HS-5 (cell line): ENCODE measurements at places on chromosomes 13 and 19.

- peak; percentile 63 for DNase-seq
Measured at GRCh38 chr13:106507560-106508274, 27.7 kb downstream of the EFNB2 start.

GRCh38 chr19:16829822-16830289 is 658 bp downstream of the SIN3B start:
- no peak for DNase-seq

- no peak for DNase-seq
Measured at GRCh38 chr19:51572410-51572809, 1.3 kb downstream of the ZNF175 start.

DNA sequence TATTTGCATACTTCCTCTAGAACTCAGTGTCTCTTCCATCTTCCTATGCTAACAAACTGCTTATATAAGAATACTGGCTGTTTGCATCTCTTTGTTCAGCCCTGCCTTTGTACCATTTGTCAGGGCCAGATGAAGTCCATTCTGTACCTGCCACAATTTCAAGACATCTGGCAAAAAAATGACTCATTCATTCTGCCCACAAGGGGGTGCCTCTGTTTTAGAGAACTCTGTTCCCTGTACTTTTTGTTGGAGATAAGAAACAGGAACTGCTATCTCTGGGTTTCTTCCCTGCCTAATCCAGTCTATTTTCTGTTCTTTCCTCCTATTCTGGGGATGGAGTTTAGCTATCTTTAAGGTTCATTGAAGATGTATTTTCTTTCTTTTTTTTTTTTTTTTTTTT is 23.0 kb downstream of the ZNF568 start:
- DNase-seq = no peak

DNA sequence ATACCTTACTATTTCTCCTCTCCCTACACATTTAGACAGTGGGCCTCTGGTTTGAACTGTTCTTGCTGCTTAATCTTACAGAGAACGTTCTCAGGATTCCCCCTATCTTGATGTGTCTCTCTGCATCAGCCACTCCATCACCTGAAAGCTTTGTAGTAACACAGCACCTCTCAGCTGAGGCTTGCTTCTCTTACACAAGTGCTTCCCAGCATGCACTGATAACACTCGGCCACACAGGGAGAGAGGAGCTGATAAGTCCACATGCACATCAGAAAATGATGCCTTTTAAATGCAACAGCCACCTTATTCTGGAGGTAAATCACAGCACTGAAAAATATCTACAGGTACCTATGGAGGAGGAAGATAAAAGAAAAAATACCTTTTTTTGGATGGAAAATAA is 192.2 kb upstream of the TSHZ3 start:
- DNase-seq = no peak

GRCh38 chr19:51387924-51388389 is at the start of gene LIM2:
TSS of gene LIM2 (minus strand) at chr19:51387974. CDS start at chr19:51387443, 531 bp downstream.
- no peak for DNase-seq

DNA sequence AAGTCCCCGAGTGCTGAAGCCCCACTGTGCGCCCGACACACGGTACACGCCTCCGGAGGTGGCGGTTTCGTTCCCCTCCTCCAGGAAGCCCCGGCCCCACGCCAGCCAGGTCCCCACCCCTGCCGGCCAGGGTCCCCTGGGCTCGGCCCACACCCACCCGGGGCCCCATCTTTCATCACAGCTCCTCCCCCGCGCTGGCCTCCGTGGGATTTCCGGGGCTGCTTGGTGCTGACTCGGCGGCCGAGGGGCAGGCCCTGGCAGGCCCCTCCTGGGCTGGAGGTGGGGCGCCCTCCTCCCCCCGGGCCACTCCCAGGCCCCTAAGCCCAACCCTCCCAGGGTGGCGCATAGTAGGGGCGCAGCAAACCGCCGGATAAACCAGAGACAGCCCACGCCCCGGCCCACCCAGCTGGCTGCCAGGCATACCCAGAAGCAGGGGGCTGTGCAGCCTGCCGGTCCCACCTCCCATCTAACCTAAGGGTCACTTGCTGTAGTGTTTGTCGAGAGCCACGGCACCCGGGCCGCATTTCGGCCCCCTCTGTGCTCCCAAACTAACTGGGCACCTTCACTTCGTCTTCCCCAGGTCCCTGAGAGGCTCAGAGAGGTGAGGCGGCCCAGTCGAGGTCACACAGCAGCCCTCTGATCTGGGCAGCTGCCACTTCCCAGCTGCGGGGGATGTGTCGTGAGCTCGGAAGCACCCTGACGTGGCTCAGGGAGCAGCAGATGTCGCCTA is 6.6 kb downstream of the ZBTB7A start:
- no peak for DNase-seq

DNA sequence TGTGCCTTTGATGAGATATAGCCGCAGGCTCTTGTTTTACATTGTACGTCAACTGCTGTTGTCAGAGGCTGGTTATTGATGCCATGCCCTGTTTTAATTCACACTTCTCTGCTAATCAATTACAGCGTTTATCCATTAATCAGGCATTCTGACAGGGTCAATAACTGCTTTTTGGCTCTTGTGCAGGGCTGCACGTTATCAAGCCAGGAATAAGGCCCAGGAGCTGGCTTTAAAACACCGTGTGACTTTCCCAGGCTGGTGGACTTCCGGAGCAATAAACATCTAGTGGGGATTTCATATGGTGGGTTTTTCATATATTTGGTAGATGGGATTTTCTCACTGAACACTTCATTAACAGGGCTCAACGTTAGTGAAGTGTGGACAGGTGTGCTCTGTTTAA is 221.7 kb downstream of the TM9SF2 start:
- DNase-seq = no peak

- no peak for DNase-seq
Measured at GRCh38 chr19:3062165-3063105, at the start of gene TLE5. TSS of gene TLE5 (minus strand) at chr19:3062495. CDS start at chr19:3062200, 295 bp downstream.

- DNase-seq = no peak
Measured at GRCh38 chr13:99636306-99636705, 135.0 kb downstream of the TM9SF2 start.

GRCh38 chr19:34189199-34189916 is 17.1 kb downstream of the LSM14A start:
- DNase-seq = no peak

DNA sequence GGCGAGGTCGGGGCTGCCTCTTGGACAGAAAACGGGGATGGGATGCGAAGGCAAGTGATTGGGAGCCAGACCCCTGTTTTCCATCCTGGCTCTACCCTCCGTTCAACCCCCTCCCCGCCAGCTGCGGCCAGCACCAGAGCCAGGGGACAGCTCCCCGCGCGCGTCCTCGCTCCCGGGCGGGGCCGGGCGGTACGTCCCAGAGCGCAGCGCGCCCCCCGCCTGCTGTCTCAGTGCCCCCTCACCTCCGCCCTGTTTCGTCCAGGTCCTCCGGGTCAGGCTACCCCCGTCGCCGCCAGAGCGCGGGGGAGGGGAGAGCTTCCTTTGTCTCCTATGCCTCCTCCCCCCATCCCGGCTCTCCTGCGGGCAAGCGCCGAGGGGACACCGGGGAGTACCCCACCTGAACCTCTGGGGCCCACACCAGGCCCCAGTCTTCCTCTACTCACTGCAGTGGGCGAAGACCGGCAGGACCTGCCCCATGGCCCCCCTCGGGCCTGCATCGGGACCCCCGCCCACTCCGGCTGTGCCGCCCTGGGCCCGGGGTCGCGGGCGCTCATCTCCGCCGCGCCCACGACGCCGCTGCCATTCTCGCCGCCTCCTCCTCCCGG is 396 bp downstream of the RTN2 start:
- no peak for DNase-seq

DNA sequence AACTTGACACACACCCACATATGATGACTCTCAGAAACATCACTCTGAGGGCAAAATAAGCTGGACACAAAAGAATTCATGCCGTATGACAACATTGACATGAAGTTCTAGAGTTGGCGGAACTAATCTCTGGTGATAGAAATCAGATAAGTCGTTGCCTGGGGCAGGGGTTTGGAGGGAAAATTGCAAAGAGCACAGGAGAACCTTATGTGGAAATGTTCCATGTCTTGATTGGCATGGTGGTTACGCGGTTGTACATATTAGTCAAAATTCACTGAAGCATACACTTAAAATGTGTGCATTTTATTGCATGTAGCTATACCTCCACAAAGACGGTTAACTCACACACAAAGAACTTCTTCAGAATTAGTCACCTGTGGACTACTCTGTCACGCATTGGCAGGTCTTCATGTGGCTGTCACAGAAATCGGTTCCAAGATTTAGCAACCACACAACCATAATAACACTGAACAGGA is 137.8 kb upstream of the GJB6 start:
- no peak for DNase-seq

DNA sequence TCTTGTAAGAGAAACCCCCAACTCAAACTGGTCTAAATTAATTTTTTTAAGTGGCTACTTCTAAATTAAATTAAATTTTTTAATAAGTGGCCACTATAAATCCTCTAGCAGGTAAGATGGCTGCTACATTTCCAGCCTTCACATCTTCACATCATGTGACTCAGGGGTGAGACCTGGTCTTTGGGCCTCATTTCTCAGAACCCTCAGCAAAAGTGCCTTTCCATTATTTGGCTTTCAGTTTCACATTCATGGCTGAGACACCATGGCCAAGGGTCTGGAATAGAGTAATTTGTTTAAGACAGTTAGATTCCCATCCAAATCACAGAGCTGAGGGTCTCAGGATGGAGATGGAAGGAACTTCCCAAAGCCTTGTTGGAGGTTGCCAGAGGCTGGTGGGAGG is 47.5 kb downstream of the DCT start:
- DNase-seq = no peak

- no peak for DNase-seq
Measured at GRCh38 chr19:6409346-6409745, 15.3 kb downstream of the KHSRP start.

DNA sequence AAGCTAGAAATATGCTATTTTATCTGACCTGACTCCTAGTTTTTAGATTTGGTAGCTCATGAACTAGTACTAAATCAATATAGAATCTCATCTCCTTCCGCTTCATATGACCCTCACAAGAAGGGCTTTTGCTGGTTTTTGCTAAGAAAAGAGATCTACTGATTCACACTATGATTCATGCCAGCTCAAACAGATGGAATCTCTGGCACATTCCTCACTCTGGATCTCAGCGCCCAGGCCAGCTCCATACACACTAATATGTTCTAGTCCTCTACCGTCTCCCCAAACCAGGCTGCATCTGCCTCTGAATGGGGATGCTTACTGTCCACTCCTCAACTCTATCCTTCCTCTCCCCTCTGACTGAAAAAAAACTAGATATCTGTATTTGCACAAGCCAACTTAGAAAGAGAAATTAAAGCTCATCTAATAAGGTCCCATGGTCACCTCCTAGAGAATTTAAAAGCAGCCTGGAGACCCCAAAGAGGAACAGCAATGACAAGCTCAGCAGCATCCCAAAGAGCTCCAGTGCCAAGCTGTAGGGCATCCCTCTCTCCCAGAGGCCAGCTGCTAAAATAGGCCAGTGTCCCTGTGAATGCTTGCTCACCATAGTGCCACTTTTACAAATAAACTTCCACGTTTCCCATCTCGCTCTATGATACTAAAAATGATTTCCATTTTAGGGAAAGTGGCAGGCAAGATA is 74.9 kb downstream of the LHFPL6 start:
- peak; percentile 70 for DNase-seq

GRCh38 chr13:100175078-100175802 is 86.3 kb downstream of the PCCA start:
- no peak for DNase-seq

DNA sequence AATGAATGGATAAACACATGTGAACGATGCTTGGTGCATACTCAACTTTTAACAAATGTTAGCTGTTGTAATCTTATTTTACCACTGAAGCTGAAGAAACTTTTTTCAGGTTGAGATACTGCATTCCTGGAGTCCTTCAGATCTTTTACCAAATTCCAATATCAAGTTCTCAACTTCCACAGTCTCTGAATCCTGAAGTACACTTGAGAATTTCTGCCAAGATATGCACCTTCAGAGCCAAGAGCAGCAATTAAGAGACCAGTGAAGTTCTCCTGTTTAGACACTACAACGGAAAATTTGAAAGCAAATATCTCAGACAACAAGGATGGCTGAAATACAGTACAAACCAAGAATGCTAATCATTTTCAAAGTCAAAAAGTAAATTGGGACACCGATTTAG is 84.6 kb upstream of the MTIF3 start:
- DNase-seq = no peak

DNA sequence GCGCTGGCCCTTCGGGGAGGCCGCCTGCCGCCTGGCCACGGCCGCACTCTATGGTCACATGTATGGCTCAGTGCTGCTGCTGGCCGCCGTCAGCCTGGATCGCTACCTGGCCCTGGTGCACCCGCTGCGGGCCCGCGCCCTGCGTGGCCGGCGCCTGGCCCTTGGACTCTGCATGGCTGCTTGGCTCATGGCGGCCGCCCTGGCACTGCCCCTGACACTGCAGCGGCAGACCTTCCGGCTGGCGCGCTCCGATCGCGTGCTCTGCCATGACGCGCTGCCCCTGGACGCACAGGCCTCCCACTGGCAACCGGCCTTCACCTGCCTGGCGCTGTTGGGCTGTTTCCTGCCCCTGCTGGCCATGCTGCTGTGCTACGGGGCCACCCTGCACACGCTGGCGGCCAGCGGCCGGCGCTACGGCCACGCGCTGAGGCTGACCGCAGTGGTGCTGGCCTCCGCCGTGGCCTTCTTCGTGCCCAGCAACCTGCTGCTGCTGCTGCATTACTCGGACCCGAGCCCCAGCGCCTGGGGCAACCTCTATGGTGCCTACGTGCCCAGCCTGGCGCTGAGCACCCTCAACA is 1.2 kb downstream of the F2RL3 start:
- DNase-seq = no peak

DNA sequence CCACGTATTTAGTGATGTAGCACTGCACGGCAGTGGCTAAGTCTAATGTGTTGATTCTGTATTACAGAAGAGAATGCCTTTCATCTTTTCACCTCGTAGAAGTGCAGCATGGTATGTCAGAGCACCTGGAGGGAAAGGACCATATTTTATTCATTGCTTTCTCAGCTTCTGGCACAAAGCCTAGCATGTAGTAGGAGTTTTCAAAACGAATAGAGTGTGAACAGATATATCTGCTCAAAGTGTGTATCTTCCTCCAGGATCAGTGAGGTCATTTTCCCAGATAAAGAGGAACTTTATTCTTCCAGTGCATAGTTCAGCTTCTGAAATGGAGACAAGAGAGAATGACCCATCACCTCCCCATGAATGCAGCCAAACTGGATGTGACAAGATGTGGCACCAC is 21.2 kb upstream of the PCDH8 start:
- DNase-seq = no peak

GRCh38 chr19:35249146-35249847 is 495 bp downstream of the LSR start:
- no peak for DNase-seq

- DNase-seq = no peak
Measured at GRCh38 chr19:19342086-19343015, 21.7 kb downstream of the MAU2 start.
